ENCODE measurements at places on chromosomes 13 and 19. TPM values are rescaled to one million over a fixed set of nuclear protein-coding genes. Genes with fewer than 3 reads are reported as not detected.

Gene APOC4
- not detected for total RNA-seq

Gene ADGRE2
- total RNA-seq, result 0.42 TPM

Gene TBXA2R
- total RNA-seq, result 0.71 TPM

Gene C19orf33
- 732 TPM for total RNA-seq

Gene LILRB5
- total RNA-seq, result not detected

Gene GPR108
- total RNA-seq, result 40.4 TPM

Gene CCDC169
- total RNA-seq, result 0.46 TPM
